Activated T-helper 2 cell treated with anti-CD3 and anti-CD28 coated beads, Interferon-gamma antibody, Interleukin-2, Interleukin-4, amounts not matched to agents 10 μg/mL and 5 μg/mL and 100 μg/mL, durations not matched to agents 14 hours and 24 hours and 36 hours (primary cell): ENCODE measurements at places on chromosomes 16 and 17.
A peak's percentile ranks its signal among the peaks of the same experiment; 100 is the strongest.

- peaks cover 46% of the 10 kb centered on the region for H3K36me3 ChIP-seq
- DNase-seq = no peak
- H3K4me3 ChIP-seq = peak overlapping the region; percentile 65
- peaks cover 31% of the 10 kb centered on the region for H3K4me1 ChIP-seq
Measured at GRCh38 chr16:31064882-31065461, 9.1 kb downstream of the ZNF668 start.

GRCh38 chr16:81511371-81511770 is 66.8 kb downstream of the CMIP start:
- H3K27me3 ChIP-seq = no peaks in the 10 kb centered on the region
- no peak overlapping the region for H3K27ac ChIP-seq
- peaks cover 15% of the 10 kb centered on the region for H3K4me1 ChIP-seq
- DNase-seq = no peak

- H3K27me3 ChIP-seq = no peaks in the 10 kb centered on the region
- H3K4me1 ChIP-seq = peaks cover 2% of the 10 kb centered on the region
- peak; percentile 64 for DNase-seq
- H3K36me3 ChIP-seq = no peaks in the 10 kb centered on the region
- no peak overlapping the region for H3K4me3 ChIP-seq
Measured at GRCh38 chr16:85416228-85417109, 196.7 kb upstream of the GSE1 start.

DNA sequence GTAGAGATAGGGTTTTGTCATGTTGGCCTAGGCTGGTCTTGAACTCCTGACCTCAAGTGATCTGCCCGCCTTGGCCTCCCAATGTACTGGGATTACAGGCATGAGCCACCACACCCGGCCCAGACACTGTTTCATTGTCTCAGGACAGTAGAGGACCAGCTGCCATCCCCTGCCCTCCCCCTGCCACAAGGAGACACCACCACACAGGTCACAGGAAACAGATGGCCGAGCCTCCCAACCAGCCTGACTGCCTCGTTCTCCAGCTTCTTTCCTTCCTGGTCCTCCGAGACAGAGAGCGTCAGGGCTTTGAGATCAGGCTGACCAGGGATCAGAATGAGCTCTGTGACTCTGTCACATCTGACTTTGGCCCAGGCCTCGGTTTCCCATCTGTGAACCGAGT is 20.8 kb upstream of the RNPS1 start:
- H3K36me3 ChIP-seq = no peaks in the 10 kb centered on the region
- no peaks in the 10 kb centered on the region for H3K4me1 ChIP-seq
- H3K4me3 ChIP-seq = no peak overlapping the region
- H3K27me3 ChIP-seq = no peaks in the 10 kb centered on the region
- DNase-seq = no peak
- H3K27ac ChIP-seq = no peak overlapping the region

GRCh38 chr17:66941249-66941648 is 23.3 kb upstream of the CACNG4 start:
- DNase-seq = no peak
- peaks cover 3% of the 10 kb centered on the region for H3K4me1 ChIP-seq
- H3K4me3 ChIP-seq = no peak overlapping the region
- no peak overlapping the region for H3K27ac ChIP-seq
- peaks cover 39% of the 10 kb centered on the region for H3K27me3 ChIP-seq

GRCh38 chr17:79652999-79653643 is 42.3 kb upstream of the RBFOX3 start:
- no peaks in the 10 kb centered on the region for H3K4me1 ChIP-seq
- no peak for DNase-seq
- H3K36me3 ChIP-seq = no peaks in the 10 kb centered on the region
- H3K27ac ChIP-seq = no peak overlapping the region
- H3K27me3 ChIP-seq = peaks cover 5% of the 10 kb centered on the region

DNA sequence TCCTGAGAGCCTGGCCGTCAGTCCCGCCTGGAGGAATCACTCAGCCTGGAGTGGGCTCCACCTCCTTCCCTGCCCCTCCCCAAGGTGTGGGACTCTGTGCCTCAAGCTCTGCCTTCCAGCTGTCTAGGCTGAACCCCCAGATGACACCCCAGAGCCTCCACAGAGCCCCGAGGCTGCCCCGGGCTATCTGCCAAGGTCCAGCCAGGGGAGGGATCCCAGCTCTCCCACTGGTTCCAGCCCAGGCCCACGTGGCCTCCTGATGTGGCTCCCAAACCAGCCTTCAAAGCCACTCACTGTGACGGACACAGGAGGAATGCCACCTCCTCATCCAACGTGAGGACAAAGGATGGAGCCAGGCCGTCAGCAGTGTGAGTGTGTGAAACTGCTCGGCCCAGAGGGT is 45.6 kb upstream of the ENPP7 start:
- H3K4me3 ChIP-seq = no peak overlapping the region
- no peaks in the 10 kb centered on the region for H3K27me3 ChIP-seq
- H3K4me1 ChIP-seq = no peaks in the 10 kb centered on the region
- H3K27ac ChIP-seq = no peak overlapping the region
- DNase-seq = no peak
- H3K36me3 ChIP-seq = no peaks in the 10 kb centered on the region

DNA sequence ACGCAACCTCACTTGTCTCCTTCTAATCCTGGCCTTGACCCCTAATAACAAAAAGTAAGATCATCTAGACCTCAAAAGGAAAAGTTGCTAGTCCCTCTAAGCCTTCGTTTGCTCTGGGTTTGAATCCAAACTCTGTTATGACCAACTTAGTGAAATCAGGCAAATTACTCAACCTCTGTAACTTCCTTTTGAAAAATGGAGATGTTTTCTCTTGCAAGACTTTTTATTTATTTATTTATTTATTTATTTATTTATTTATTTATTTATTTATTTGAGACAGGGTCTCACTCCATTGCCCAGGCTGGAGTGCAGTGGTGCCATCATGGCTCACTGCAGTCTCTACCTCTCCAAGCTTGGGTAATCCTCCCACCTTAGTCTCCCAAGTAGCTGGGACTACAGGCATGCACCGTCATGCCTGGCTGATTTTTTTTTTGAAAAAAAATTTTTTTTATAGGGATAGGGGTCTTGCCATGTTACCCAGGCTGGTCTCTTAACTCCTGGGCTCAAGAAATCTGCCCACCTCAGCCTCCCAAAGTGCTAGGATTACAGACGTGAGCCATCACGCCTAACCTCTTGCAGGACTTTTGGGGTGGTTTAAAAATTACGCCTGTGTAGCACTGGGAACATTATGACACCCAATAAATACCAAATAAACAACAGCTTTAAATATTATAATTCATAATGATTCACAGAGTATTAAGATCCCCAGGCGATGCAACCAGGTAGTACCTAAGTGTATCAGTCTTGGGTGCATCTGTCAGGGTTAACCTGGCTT is 63.4 kb downstream of the PITPNC1 start:
- DNase-seq = no peak
- peaks cover 5% of the 10 kb centered on the region for H3K36me3 ChIP-seq
- peak overlapping the region; percentile 22 for H3K4me3 ChIP-seq
- peak overlapping the region; percentile 98 for H3K27ac ChIP-seq

GRCh38 chr17:51869387-51869786 is 289.1 kb downstream of the CA10 start:
- H3K4me3 ChIP-seq = no peak overlapping the region
- H3K27ac ChIP-seq = no peak overlapping the region
- H3K36me3 ChIP-seq = no peaks in the 10 kb centered on the region
- DNase-seq = no peak

DNA sequence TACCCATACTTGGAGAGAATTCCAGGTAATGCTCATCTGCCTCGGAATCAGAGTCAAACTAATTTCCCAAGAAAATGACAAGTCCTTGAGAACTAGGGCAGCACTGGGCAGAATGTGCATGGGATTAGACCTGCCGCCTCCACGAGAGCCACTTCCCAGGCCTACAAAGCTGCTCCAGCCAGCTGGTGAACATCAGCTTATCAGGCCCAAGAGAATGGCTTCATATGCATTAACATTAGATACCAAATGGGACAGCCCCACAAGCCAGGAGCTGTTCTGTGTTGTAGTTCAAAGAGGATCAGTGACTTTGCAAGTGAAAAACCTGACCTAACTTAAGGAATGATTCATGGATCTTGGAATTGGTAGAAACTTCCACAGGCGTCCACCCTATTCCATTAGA is 203.3 kb downstream of the CYLD start:
- H3K4me1 ChIP-seq = no peaks in the 10 kb centered on the region
- H3K27me3 ChIP-seq = no peaks in the 10 kb centered on the region
- H3K36me3 ChIP-seq = no peaks in the 10 kb centered on the region
- no peak overlapping the region for H3K27ac ChIP-seq
- no peak for DNase-seq
- no peak overlapping the region for H3K4me3 ChIP-seq

GRCh38 chr17:75478508-75478907 is 22.1 kb downstream of the TMEM94 start:
- H3K36me3 ChIP-seq = no peaks in the 10 kb centered on the region
- no peak for DNase-seq
- no peak overlapping the region for H3K27ac ChIP-seq
- no peaks in the 10 kb centered on the region for H3K4me1 ChIP-seq

DNA sequence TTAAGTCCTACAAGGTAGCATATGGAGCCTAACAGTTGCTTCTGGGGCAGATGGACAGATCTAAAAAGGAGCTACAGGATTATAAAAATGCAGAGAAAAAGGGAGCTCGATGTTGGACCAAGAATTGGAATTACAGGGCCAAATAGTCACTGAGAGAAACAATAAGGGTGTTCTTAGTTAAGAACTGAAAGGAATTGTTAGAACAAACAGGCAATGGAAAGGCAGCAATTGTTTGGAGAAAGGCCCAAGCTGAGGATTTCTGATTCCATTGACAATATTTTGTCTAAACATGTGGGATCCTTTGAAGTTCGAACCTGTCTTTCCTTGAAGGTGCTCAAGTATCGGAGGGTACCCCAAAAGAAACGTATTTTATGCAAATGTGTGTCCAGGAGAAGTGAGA is 513.6 kb upstream of the CDH8 start:
- no peak for DNase-seq
- no peaks in the 10 kb centered on the region for H3K27me3 ChIP-seq
- H3K27ac ChIP-seq = no peak overlapping the region
- H3K36me3 ChIP-seq = no peaks in the 10 kb centered on the region

GRCh38 chr17:51050291-51051033 is 70.2 kb downstream of the SPAG9 start:
- no peak for DNase-seq
- peaks cover 1% of the 10 kb centered on the region for H3K4me1 ChIP-seq

DNA sequence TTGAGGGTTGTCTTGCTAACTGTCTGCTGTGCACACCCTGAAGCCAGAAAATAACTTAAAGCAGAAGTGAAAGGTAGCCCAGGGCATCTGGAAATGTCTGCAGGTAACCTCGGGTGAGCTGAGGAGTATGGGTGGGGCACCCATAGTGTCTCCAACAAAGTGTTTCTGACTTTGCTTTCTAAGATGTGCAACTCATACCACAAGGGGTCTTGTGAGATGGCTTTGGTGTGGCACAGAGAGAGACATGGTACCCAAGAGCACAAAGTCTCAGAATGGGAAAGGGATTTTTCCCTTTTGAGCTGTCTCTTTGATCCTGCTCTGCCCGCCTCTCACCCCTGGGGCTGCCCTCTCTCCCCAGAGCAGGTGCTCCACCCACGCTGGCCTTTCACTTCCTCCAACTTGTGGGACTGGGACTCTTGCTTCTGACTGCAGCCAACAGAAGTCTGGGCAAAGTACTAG is 6.9 kb downstream of the CHD9 start:
- peaks cover 42% of the 10 kb centered on the region for H3K4me1 ChIP-seq
- DNase-seq = peak; percentile 13
- no peaks in the 10 kb centered on the region for H3K36me3 ChIP-seq
- H3K27ac ChIP-seq = no peak overlapping the region
